ENCODE measurements at places on chromosomes 16 and 17.
A peak's percentile ranks its signal among the peaks of the same experiment; 100 is the strongest.

DNA sequence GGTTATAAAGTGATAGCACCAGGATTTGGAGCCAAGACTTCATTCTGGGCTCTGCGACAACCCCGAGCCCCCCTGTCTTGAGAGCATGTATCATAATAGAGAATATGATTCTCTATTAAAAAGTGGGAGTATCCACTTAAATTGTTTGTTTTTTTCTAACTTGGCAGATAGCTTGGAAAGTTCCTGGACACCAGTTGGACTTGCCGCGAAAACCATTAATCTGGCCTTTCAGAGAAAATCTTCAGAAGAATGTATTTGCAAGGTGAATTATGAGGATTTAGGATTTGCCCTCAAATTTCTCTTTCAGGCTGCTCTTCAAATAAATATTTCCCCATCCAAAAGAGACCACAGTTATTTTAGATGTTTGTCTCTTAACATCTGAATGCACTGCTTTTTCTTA, 53.5 kb downstream of the MARCHF10 start:
- DNase-seq: no peak

DNA sequence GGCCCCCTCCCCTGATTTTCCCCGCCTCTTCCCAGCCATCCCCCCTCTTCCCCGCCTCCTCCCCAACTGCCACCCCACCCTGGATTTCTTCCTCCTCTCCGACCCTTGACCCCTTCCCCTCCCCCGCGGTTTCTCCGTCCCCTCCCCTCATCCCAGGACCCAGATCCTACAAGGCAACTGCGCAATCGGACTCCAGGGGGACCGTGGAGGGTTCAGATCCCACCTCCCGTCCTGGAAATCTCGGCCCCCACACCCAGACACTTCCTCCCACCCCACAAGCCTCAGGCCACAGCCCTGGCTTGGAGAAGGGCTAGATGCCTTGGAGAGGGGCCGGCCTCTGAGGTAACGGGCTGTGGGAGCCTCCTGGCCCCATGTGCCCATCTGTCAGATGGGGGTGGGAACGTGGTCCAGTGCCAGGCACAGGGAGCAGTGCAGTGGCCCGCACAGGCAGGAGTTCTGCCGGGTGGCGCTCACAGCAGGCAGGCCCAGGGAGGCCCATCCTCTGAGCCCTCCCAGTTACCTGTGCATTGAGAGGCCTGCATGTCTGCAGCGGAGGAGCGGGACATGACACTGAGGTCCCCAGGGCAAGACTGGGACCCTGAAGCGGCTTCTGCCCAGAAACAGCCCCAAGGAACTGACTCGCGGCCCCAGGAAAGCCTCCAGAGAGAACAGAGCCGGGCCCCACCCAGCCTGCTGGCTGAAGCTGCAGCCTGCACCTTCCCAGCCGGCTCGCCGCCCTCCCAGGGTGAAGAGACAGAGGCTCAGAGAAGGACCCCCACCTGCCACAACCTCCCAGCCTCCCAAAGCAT, 16.7 kb downstream of the ZNF423 start:
- DNase-seq: no peak

DNA sequence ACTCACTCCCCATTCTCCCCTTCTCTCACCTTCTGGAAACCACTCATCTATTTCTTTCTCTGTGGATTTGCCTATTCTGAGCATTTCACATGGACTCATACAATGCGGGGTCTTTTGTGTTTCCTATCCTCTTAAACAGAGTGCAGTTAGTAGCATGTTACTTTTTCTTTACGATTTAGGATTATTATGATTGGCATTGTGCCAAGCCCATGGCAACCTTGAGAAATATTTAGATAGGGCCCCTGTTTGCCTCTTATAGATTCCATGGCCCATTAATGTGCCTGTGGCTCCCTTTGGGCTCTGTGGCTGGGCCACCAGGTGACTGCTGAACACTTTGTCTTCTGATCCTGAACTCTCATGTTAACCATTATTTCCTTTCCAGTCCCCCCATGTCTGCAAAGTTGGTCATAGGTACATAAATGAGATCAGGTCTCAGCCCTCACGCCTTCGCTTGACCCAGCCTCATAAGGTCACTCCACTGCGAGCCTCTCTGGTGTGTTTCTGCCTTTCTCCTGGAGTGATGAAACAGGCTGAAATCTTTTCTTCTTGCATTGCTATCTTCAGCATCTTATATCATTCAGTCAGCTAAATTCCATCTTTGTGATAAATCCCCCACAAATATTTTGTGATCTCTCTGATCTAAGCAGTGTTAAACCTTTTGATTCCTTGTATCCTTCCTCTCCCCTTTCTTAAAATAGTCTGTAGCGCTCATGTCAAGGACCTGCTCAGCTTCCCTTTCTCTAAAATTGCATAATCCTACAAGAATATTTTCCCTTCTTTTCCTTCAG, 44.0 kb downstream of the MYH3 start:
- no peak for DNase-seq

GRCh38 chr17:42640121-42640520, 19.0 kb upstream of the TUBG2 start:
- no peak for DNase-seq

DNA sequence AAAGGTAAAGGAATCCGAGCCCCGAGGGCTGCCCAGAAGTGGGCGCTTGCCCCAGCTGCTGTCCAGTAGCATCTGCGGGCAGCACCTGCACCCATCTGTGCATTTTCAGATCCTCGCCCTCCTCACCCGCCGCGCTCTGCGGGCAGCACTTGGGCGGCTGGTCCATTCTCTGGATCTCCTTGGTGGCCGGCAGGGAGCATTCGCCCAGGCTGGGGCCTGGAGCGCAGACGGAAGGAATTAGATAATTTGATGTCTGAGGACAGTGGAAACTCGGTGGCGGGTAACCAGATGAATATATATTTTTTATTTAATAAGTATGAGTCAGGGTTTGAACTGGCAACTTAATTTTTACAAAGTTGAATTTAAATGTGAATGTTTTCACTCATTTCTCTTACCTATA, 88.5 kb downstream of the NPIPB11 start:
- DNase-seq: no peak

DNA sequence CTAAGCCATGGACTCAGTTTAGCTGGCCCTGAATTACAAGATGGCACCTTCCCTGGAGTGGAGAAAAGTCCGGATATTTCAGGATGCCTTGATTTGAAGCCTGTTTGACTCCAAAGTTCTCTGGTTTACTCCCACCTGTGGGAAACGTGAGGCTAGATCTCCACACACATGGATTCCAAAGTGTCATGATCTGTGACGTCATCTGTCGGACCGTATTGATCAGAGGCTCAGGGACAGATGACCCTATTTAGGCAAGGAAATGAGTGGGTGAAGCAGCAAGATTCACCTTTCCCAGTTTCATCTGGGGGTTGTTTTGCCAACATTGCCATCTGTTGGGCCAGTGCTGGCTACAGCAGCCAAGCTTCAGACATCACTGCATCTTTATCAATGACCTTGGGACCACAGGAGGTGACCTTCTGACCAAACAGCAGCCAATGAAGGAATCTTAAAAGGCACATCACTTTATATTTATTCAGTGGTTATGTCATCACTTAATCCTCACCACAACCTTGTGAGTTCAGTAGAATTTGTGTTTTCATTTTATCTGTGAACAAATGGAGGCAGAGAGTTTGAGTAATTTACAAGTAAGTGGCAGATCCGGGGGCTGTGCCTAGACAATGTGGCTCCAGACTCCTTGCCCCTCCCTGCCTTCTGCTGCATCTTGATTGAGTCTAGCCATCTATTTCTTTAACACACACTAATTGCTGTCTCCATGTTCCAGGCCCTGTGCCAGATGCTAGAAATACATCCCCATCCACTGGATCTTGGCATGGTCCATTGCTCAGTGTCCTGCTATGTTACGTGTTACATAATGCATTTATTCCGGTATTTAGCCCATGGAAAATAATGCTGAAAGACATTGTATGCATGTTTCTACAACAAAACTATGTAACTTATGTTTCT, 1.5 kb upstream of the CDH13 start:
- no peak for DNase-seq

DNA sequence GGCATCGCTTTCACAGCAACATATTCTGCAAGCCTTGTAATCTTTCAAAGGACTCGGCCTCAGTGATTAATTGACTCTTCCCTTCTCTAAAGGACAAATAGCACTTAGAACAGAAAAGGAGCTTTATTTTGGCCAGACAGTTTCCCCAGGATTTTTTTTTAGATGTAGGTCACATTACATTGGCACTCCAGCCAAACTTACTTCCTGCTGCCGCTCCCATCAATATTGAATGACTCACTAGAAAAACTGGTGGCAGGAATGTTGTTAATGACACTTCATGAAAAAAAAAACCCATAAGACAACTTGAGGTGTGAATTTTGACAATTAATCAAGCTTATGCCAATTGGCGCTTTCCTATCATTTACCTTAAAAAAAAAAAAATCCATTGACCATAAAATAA, 432.6 kb downstream of the TOX3 start:
- DNase-seq: no peak

GRCh38 chr16:85401917-85402766, 211.0 kb upstream of the GSE1 start:
- no peak for DNase-seq

DNA sequence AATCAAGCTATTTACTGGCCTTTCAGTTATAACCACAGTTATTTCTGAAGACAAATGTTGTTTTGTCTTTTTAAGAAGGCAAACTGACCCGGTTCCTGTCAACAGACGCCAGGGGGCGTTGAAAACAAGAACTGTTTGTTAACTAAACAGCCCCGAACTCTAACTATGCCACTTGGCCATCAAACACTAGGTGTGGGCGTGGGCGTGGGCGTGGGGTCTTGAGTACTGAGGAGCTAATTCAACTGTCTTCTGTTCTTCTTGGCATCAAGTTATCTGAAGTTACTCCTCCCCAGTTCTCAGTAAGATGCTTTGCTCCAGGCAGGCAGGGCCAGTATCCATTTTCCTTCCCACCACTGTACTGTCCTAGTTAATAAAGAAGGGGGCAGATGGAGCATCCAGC, 63.3 kb upstream of the MTMR4 start:
- DNase-seq: no peak

DNA sequence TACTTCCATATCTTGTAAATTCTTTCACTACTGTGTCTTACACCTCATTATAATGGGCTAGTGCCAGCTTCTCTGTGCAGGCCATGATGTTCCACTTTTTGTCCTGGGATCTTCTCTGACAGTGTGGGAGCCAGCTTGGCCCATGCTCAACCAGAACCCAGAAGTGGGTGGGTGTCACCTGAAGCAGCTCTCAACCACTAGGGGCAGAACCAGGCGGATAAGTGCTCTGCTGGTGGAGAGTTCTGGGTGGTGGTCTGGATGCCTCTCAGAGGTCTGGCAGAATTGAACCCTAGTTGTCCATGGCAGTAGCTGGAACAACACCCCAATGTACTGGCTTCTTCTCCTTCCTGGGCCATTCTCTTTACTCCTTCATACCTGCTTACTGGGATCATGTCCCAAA, 254.1 kb upstream of the N4BP1 start:
- no peak for DNase-seq

DNA sequence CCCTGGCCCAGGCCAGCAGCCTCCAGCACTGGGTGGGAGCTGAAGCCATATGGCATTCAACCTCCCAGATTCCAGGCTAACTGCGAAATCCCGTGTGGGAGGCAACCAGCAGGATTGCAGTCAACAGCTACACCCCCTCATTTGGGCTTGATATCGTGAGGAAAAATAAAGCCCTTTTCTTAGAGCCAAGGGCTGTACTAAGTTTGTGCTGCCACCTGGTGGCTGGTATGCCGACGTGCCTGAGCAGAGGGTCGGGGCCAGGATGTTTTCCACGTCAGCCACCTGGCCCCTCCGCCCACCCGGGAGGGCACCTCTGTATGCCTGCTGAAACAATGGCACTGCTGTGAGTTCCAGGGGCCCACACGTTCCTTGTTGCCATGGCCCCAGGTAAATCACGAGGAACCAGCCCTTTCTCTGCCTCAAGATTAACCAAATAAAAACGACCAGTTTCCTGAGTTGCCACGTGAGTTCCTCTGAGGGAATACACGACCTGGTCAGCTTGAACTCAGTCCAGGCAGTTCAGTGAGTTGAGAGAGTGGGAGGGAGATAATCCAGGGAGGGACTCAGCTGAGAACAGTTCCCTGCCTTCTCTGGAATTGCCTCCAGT, 9.0 kb downstream of the TMEM98 start:
- DNase-seq: peak; percentile 76

DNA sequence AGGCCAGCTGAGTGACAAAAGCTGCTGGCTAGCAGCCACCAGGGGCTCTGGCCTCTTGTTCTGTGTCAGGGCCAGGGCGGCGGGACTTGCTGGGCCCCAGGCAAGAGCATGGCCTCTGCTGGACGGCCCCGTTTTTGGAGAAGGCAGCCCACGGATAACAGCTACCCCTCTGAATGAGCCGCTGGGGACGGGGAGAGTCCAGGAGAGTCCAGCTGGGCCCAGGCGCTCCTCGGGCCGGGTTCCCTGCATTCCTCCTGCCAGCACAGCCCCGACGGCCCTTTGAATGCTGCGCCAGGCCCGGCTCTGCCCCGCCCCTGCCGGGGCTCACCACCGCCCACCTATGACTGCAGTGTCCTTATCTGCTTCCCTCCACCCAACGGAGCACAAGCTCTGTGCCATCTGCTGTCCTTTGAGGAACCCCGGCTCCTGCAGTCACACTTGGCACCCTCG, 33.4 kb downstream of the SLC7A5 start:
- no peak for DNase-seq

DNA sequence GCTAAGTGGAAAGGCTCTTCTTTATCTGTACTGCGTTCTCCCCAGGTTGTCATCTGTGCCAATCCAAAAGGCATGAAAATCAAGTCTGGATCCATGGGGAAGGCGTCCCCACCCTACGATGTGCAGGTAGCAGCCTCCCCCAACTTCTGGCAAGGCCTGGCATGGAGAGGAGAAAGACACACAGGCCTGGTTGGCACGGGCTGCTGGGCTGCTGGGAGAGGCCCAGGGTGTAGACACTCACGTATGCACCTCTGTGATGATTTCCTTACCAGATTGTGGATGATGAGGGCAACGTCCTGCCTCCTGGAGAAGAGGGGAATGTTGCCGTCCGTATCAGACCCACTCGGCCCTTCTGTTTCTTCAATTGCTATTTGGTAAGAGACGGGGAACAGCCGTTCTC, 20.4 kb upstream of the ACSM2A start:
- DNase-seq: no peak

DNA sequence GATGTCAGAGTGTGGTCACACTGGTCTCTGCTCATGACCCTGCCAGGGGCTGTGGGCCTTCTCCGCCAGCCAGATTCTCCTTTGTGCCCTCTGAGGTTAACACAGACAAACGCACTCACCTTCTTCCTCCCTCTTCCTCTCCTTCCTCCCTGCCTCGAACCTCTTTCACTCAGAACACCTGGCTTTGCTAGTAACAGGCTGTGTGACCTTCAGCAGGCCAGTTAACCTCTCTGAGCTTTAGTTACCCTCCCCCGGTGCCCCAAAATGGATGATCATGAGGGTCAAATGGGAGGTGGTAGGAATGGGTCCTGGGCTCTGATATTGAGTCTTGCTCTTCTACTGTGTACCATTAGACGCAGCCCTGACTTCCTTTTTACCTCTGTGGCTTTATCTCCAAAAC, 127.1 kb downstream of the OR1D5 start:
- DNase-seq: no peak

- DNase-seq: no peak
Measured at GRCh38 chr17:6110088-6110487, 39.9 kb downstream of the WSCD1 start.
